ENCODE measurements at places on chromosomes 7 and 10.

DNA sequence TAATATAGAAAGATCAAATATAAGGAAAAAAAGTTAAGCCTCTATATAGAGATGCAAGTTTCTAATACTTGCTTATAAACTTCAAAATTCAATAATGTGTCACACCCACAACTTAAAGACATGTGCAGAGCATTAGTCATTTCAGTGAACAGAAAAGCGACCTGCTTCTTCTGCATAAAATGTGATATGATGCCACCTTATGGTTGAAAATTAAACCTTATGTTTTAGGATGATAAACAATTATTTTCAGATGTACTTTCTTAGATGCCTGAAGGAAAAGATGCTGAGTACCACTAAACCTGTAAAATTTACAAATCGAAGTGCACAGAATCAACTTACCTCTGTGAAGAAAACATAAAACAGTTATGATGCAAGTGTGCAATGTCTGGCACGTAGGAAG lies 96.0 kb downstream of the MTERF1 start:
- no peak for DNase-seq

GRCh38 chr10:101693978-101694673 lies 844 bp downstream of the FBXW4 start:
- no peak for DNase-seq

DNA sequence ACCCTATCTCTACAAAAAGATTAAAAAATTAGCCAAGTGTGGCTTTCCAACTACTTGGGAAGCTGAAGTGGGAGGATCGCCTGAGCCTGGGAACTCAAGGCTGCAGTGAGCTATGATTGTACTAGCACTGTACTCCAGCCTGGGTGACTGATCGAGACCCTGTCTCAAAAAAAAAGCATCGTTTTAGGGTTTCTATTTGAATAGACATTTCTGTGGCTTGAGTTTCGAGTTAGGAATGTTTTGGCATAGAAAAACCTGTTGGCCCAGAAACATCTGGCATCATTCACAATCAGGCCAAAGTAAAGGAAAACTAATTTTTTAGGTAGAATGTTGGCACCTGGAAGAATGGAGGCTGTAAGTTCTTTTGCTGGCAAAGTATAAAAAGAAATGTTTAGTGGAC lies 72.4 kb downstream of the AUTS2 start:
- DNase-seq: no peak

DNA sequence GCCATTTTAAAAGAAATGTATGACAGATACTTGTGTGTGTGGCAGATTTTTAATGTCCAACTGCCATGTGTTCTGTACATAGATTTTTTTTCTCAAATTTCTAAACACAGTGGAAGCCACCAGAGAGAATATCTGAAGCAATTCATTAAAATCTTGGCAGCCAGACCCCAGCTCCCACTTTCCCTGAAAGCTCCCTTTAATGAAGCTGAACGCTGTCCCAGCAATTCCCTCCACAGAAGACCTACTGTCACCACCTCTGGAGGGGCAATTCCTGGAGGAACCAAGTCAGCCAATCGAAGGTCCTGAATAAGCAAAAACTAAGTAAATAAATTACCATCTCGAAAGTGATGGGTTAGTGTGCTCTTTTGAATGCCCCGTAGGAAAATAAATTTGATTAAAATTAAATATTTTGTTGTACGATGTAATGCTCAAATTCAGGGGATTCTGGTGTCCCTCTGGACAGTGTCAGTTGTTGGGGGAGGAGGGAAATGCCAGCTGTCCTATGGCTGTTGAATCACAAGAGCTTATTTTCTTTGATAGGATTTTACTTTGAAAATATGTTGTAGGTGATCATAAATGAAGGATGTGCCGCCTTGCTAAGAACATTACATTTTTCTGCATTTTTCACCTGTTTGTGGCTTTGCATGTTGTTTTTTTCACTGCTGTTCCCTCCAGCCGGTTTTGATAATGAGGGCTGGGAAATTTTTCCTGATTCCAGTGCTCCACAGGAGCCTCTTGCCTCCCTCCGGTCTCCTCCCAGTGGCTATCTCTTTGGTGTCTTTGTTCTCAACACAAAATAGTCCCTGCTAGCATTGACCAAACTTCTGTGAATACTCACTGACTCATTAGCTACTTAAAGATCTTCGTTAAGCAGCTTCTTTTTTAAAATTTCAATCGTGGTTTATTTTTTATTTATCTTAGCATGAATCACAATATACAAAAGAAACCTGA lies 9.2 kb upstream of the GSAP start:
- DNase-seq: peak; percentile 55

GRCh38 chr10:30199376-30200016 lies 140.1 kb upstream of the JCAD start:
- no peak for DNase-seq

GRCh38 chr7:46286356-46286755 lies 365.3 kb upstream of the IGFBP3 start:
- DNase-seq: no peak

DNA sequence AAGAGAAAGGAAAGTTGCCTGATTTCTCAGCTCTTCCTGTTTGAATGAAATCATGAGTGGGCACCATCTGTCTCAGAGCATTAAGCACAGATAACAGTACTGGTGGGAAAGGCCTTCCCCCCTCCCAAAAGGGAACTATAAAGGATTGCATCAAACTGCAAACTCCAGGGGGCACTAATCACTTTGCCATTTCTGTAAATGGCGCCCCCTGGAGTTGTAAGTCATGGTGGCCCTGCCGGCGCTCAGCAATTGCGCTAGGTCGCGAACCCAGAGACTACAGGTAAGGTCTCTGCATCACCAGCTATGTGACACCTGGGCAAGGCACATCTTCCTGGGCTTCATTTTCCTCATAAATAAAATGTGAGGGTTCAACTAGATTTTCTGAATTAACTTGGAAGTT lies 11.1 kb downstream of the LRRC4 start:
- no peak for DNase-seq

DNA sequence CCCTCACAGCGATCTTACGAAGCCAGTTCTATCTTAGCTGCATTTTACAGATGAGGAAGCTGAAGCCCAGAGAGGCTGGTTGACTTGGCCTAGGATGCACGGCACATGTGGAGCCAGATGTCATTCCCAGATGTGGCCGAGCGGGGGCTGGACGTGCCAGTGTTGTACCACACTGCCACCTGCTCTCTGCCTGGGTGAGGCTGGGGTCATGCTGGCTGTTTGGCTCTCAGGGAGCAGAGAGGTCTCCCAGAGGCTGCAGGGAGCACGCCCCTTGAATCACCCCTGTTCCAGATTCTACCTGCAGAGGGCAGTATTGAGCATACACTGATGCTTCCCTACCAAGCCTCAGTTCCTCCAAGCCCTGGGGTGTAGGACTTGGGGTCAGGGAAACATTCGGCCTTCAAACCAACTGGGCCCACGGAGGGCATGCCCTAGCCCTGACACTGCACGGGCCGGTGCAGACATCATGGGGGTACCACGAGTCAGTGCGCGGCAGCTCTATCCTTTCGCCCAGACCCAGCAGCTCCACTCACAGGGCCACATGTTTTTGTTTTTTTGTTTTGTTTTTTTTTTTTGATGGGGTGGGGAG lies 3.8 kb upstream of the GTF2IRD1 start:
- DNase-seq: peak; percentile 78

Measured in ecto neural progenitor cell (in vitro differentiated cells).